ENCODE measurements at places on chromosomes 6 and 20.

- DNase-seq: no peak
These were observed 1.0 kb downstream of the EHMT2 start for GRCh38 chr6:31896493-31896855.

DNA sequence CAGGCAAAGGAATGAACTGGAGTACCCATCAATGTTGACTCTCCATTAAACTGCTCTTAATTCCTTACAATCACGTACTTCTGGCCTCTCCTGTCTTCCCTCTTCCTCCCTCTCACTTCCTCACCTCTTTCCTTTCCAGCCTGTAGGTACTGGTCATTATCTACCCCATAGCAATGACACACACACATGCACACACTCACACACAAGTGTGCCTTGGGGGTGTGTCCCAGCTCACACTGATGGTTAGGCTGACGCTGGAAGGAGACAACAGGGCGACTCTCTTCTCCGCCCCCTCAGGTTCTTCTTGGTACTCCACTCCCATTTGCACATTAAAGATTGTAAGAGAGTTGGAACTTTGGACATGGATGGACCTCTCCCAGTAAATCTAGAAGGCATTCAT, 14.0 kb upstream of the SERPINB9 start:
- DNase-seq: no peak

GRCh38 chr20:32009564-32009963, 674 bp upstream of the CCM2L start:
- DNase-seq: no peak

GRCh38 chr6:146111881-146112450, 83.1 kb downstream of the GRM1 start:
- no peak for DNase-seq

GRCh38 chr20:25541676-25542075, 43.7 kb downstream of the NINL start:
- no peak for DNase-seq

- peak; percentile 73 for DNase-seq
These were observed 72.3 kb downstream of the OR2B2 start for GRCh38 chr6:27839626-27840475.

DNA sequence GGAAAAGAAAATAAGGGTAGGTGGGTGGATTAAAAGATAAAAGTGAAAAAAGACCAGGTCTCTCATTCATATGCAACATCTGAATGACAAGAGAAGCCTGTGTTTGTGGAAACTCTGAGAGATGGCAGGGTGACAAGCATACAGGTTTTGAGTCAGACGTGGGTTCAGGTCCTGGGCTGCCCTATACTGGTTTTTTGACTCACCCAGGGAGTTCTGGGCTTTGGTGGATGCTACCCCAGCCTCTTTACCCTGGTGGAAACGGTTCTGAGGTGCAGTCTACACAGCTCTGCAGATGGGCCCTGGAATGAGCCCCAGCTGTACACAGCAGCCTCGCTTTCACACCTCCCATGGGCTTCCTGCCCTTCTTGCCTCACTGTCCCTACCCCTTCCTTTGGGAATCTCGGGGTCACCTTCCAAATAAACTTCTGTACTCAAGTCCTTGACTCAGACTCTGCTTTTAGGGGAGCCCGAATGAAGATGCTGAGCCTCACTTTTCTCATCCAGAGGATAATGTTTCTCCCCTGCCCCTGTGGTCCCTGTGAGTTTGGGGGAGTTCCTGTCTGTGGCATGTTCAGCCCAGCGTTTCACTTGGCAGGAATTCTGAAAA, 77.7 kb upstream of the CLDN20 start:
- DNase-seq: no peak

GRCh38 chr20:62872184-62872847, 10.7 kb upstream of the TCFL5 start:
- DNase-seq: no peak

GRCh38 chr6:170274713-170275560, 15.9 kb downstream of the DLL1 start:
- no peak for DNase-seq

GRCh38 chr20:5146871-5147592, 20.2 kb downstream of the CDS2 start:
- DNase-seq: no peak

DNA sequence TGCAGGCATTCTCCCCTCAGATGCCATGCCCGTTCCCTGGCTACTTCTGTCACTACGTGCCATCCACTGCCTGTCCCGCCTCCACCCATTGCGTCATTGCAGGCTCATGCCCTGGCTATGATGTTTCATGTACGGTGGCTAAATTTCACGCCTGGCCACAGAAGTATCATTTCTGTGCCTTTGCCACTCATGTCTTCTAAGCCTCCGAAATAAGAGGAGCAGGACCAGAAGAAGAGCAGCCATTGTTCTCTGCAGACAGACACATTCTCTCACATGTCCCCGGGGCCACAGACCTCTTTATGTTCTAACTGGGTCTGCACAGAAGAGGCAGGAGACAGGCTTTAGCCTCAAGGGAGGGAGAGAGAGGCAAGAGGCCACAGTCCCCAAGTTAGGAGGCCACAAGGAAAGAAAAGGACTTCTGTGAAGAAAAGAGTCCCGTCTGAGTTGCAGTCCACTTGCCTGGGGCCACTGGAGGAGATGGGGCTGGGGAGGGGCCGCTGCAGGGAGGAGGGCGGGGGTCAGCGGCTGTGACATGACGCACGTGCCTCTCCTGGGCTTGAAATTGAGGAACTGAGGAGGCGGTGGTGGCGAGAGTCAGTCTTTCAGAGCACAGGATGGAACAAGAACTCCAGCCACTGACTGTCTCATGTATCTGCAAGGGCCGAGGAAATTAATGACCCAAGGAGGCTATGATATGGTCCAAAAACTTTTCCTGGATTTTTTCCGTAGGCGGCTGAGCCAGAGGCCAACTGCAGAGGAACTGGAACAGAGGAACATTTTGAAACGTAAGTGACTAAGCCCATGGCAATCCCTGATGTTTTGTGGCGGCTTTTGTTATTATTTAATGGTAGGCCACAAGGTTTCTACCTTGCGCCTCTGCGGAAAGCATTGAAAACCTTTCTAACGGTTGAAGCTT, 55.9 kb downstream of the TBC1D7 start:
- no peak for DNase-seq

DNA sequence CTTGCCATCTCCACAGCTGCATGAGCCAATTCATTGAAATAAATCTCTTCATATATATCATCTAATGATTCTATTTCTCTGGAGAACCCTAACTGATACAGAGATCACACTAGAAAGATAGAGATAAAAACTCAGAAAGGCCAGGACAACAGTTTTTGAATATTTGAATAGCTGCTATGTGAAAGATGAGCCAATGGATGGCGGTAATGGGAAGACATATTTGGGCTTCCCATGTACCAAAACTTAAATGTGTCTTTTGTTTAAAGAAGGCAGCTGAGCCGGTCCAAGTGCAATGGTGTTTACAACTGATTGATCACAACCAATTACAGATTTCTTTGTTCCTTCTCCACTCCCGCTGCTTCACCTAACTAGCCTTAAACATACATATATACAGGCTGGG, 35.1 kb downstream of the SGK1 start:
- DNase-seq: no peak

- no peak for DNase-seq
These were observed 11.6 kb downstream of the C6orf163 start for GRCh38 chr6:87356181-87356580.

- DNase-seq: no peak
These were observed 47.9 kb downstream of the GNAS start for GRCh38 chr20:58900397-58900796.

- no peak for DNase-seq
These were observed 93.9 kb upstream of the HDAC2 start for GRCh38 chr6:114064862-114065261.

- DNase-seq: no peak
These were observed 169.2 kb upstream of the C6orf118 start for GRCh38 chr6:165478581-165478980.

- DNase-seq: no peak
These were observed 31.9 kb upstream of the NFATC2 start for GRCh38 chr20:51574248-51575033.

- DNase-seq: no peak
These were observed 268.4 kb upstream of the IRAK1BP1 start for GRCh38 chr6:78598966-78599365.

GRCh38 chr6:125375821-125376220, 74.1 kb upstream of the HDDC2 start:
- DNase-seq: no peak

DNA sequence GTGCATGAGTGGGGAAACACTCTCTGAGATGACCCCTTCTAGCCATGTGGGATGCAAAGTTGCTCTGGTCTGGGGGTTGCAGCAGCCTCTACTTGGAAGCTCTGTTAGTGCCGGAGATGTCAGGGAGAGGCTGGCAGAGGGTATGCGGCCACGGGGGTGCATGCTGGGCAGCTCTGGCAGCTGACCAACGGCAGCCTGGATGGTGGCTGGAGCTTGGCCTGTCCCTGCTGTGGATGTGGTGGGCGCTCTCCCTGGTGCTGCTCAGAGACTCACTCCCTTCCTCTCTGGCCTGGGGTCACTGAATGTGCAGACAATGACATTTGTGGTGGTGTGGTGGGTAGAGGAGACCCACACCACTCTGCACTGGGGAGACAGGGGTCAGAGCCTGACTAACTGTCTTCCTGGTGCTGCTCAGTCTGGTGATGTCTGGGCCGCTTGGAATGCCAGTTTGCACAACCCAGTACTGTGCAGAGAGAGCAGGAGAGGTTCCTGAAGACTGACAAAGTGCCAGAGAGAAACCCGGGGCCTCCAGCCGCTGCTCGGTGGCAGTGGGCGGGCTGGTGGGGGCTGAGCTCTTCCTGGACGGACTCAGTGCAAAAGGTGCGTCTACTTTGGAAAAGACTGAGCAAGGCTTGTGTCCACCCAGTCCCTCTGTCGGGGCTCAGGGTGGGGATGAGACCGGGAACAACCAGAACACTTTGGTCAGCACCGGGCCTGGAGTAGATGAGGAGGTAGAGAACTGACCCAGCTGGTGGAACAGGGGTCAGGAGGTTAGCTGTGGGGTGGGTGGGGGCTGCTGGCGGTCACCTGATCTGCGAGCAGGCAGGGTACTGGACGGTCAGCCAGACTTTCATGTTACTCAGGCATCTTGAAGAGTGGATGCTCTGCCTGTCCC, 2.7 kb downstream of the MYT1 start:
- DNase-seq: no peak

DNA sequence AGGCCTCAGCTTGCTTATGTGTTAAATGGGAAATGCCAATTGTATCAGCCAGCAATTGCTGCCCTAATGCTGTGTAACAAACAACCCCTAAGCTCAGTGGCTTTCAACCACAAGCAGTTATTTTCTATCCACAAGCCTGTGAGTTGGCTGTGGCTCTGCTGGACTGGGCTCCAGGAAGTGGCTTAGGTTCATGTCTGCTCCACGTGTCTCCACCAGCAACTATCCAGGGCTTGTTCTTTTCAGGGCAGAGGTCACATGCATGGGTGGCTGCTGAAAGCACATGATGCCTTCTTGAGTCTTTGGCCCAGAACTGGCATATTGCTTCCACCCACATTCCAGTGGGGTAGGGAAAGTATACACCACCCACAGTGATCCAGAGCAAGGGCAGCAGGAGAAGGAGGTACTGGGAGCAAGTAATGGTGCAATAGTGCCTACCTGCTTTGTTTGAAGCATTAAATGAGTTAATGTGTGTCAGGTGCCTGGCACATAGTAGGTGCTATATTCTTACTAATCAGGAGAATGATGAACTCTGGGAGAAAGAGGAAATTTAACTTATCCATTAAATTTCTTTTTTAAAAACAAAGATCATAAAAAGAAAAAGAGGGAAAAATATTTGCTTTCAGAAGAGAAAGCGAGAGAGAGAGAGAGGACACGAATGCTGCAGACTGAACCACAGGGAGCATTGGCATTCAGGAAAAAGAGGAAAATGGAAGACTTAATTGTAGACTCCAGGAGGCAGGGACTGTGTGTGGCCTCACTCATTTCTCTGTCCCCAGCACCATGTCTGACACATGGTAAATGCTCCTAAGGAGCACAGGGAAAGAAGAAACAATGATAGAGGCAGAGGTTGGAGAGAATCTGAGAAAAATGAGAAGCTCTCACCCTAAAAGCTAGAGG, 25.2 kb upstream of the RNF24 start:
- peak; percentile 35 for DNase-seq

DNA sequence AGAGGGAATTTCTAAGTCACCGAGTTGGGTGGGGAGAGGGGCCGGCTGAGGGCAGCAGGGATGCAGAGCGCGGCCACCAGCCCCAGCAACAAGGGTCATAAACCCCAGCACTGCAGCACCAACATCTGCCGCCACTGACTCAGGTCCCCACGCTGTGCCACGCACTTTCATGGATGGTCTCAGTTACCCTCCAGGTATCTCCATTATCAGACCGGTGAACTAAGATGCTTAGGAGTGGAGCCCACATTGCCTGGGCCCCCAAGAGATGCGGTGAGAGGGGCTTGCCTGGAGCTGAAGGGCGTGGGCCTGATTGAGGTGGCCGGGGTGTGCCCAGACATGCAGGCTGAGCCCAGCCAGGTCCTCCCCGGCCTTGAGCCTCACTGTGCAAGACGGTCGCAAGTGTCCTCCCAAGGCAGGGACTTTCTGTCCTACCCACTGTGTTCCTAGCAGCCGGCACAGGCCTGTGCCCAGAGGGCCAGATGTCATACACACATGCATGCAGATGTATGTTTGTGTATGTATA, 19.3 kb downstream of the RBM38 start:
- no peak for DNase-seq

Data from right forelimb (tissue), 1 donor.